ENCODE measurements at places on chromosomes 16 and 17.
A peak's percentile ranks its signal among the peaks of the same experiment; 100 is the strongest.

DNA sequence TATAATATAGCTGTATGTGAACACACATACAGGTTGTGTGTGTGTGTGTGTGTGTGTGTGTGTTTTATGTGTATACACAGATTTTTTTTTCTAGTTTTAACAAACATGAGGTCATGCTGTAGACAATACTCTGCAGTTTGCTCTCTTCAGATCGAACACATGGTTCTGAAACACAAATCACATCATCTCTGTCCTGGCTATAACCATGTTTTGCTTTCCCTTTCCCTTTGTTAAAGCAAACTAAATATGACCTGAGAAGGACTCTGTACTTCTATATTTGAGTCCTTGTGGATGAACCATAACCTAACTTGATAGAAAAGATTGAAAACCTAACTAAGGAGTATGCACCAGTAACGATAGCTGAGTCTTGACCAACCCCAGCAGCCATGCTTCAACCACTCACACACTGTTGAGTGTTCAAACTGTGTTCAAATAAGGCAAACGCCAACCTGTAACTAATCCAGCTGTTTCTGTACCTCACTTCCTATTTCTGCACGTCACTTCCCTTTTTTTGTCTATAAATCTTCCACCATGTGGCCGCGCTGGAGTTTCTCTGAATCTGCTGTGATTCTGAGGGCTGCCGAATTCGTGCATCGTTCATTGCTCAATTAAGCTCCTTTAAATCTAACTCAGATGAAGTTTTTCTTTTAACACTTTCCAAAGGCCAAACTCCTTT lies 303.8 kb downstream of the HS3ST3B1 start:
- no peak for DNase-seq

GRCh38 chr16:86509759-86510464 lies 415 bp upstream of the FOXF1 start:
- no peak for DNase-seq

GRCh38 chr17:66692421-66692690 lies 142.6 kb upstream of the CACNG5 start:
- no peak for DNase-seq

DNA sequence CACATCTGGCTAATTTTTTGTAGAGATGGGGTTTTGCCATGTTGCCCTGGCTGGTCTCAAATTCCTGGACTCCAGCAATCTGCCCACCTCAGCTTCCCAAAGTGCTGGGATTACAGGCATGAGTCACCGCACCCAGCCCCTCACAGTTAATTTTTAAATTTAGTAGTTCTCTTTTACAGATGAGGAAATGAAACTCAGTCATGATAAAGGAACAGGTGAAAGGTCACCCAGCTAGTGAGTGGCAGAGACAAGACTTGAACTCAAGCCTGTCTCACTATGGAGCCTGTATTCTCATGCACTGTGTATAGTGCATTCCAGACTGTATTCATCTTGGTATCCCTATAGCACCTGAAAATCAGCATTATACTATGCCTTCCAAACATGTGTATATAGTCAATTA lies 77.1 kb upstream of the WSB1 start:
- no peak for DNase-seq

DNA sequence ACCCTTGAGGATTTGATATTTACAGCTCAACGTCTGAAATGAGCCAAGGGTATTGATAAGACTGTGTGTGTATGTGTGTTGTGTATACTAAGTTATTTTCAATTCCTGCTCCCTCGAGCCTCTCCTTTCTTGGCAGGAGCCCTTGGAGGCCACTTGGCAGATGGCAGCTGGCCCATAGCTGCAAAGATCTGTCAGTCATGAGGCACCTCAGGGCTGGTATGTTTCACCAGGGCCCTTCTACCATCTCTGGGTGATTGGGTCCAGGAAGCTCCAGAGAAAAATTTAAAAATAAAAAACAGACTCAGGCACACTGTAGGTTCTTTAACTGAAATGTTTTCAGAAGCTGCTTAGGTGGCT lies 355.7 kb downstream of the HAPSTR1 start:
- no peak for DNase-seq

- no peak for DNase-seq
These were observed 12.7 kb upstream of the DOC2B start for GRCh38 chr17:193841-194806.

DNA sequence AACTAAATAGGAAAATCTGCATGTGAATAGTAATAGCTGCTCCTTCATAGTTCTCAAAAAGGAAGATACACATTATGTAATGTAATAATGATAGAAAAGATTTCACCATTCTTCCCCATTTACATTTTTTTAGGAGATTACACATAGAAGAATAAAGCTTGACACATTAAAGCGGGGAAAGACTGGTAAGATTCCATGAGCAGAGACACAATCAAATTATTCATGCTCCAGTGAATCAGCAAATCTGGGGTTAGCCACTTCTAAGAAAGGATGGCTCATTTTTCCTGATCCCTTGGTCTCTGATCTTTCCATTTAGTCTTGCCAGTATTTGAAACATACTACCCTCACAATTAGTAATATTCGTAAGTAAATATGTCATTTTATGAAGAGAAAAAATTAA lies 81.9 kb downstream of the CA4 start:
- no peak for DNase-seq

DNA sequence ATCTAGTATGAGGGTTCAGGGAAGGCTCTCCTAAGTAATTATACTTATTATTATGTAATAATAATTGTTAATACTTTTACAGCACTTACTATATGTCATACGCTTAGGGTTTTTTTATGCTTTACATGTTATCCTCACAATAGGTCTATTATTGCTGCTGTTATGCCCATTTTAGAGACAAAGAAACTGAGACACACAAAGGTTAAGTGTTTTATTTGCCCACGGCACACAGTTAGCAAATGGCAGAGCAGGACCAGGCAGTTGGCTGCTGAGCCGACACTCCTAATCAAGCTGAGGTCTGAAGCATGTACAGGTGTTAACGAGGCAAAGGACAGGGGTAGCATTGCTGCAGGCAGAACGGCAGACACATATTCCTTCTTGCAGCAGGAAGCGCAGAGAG lies 443.5 kb downstream of the GRIN2A start:
- no peak for DNase-seq

GRCh38 chr17:12730931-12731521 lies 58.3 kb upstream of the ARHGAP44 start:
- DNase-seq = no peak

DNA sequence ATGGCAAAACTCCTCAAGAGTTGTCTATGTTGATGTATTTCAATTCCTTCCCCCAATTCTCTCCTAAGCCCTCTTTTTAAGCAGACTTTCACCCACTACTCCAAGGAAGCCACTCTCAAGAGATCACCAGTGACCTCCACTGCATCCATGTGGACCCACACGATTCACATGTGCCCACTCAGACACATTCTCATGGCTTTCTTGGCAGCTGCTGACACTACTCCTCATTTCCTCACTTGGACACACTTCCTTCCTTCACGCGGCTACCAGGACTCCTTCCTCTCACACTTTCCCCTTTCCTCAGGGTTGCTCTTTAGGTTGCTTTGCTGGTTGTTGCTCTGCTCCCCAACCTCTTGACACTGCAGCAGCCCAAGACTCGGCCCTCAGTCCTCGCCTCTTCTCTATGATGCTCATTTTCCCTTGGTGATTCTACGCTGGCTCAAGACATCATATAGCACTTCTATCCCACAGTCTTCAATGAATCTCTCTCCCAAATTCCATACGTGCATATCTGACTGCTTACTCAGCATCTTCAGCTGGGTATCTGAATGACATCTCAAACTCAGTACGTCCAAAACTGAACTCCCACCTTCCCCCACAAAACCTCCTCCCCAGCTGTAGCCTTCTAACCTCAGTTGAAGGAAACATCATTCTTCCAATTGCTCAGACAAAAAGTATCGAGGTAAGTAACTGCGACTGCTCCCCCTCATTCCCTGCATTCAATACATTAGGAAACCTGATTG lies 28.2 kb downstream of the HELZ start:
- DNase-seq = no peak

DNA sequence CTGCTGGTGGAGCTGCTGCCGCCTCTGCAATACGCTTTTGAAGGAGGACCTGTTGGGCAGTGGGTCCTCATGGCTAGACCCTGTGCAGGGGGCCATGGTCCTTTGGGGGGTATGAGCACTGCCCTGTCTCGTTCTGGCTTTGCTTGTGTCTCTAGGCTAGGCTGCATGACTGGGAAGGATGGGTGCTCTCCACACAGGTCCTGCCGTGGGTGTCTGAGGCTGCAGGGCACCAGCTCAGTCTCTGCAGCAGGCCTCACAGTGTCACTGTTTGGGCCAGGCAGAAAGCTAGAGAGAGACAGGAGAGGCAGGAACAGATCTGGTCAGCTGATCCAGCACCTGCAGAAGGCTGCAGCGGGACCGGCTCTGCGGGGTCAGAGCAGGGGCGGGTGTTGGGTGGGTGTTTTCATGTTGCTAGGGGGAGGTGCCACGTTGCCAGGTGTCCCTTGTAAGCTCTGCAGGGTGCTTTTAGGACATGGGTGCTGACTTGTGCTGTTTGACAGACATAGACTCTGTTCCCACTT lies 111.4 kb downstream of the SNX29 start:
- no peak for DNase-seq

DNA sequence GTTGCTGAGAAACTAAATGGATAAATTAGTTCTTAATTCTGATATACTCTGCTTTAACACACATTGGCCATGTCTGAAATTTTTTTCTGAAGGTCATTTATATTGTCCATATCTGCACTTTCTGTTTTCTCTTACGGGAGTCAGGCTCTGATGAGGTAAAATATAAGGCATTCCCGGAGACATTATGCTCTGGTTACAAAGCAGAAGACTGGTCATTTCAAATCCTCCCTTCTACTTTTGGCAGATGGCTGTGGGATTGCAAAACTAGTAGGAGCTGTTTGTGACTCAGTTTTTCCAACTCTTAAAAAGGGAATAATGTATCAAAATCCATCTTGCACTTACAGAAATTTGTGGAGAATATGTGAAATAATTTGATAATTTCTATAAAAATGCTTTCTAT lies 92.2 kb upstream of the CPHXL start:
- DNase-seq = no peak

DNA sequence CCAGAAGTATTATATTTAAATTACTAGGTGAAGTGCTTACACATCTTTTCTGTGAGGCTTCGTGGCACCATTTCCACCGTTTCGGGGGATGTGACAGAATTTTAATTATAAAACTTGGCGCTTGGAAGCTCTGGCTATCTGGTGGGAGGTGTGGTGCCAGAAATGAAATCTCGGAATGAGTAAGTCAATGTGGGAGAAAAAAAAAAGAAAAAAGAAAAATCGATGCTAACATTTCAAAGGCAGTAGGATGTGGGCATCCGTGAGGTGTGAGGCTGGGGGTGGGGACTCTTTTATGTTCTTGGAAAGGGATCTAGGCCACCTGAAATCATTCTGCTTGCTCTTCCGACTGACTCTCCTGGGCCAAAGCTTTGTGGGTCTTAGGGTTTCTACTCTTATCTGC lies 21.9 kb downstream of the CPPED1 start:
- DNase-seq = peak; percentile 40

DNA sequence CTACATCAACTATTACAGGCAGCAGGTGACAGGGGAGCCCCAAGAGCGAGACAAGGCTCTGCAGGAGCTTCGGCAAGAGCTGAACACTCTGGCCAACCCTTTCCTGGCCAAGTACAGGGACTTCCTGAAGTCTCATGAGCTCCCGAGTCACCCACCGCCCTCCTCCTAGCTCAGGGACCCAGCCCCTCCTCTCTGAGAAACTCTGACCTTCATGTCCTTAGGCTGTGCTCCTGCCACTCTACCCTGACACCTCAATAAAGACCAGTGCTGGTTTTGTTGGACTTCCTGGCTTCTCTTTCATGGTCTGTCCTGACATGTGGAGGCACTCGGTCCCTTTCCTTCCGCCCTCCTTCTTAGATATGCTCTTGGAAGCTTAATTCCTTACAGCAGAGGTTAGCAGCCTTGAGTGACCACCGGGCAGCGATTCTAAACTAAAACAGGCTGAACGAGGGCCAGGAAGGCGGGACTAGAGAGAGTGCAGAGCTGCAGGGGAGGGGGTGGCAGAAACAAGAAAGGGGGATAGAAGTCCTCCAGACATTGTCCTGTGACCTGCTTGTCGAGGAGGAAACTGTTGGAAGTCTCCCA lies 915 bp downstream of the AHSP start:
- no peak for DNase-seq

- no peak for DNase-seq
These were observed 43.2 kb upstream of the ZFHX3 start for GRCh38 chr16:73091174-73091573.

GRCh38 chr17:5365831-5366230 lies 53.6 kb downstream of the NUP88 start:
- no peak for DNase-seq

DNA sequence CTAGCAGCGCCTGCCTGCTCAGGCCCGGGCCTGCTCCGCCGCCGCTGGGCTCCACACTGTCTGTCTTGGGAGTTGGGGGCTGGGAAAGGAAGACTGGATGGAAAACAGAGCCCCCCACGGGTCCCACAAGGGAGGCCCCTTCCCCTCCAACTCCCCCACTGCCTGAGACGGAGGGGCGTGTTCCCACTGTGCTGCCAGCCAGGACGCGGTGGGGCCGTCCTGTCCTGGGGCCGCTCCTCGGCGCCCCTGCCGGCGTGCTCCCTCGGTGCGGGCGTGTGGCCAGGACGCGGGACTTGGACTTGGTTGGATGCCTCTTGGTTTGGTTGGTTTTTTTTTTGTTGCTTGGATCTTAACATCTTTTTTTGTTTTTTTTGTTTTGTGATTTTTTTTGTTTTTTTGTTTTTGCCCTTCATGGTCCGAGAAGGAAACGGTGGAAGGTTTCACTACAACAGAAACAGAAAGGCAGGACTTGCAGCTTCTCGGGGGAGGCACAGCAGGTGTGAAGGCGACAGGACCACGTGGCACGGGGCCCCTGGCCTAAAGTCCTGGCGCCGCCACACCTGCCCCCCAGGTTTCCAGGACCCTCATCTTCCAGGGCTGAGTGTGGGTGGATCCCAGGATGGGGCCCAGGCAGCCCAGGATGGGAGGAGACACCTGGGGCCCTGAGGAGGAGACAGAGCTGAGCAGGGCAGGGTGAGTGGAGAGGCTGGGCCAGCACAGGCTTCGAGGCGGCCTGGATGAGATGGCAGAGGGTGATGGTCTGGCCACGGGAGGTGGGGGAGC lies 16.0 kb downstream of the ENGASE start:
- DNase-seq = no peak
